ENCODE measurements at places on chromosomes 6 and 20.

GRCh38 chr6:37202788-37203491 lies 33.0 kb downstream of the PIM1 start:
- no peak for DNase-seq

DNA sequence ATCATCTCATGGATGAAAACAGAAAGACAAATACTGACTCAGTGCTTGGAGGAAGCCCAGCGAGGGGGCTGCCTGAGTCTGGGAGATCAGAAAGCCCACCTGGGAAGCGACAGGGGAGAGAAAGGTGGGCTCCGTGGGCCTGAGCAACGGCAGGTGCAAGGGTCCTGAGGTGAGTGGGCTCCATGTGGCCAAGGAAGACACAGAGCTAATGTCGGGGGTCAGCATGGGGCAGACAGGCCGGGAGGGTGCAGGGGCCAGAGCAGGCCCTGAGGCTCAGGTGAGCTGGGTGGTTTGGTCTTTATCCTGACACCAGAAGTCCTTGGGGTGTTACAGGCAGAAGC lies 18.8 kb downstream of the APCDD1L start:
- no peak for DNase-seq

DNA sequence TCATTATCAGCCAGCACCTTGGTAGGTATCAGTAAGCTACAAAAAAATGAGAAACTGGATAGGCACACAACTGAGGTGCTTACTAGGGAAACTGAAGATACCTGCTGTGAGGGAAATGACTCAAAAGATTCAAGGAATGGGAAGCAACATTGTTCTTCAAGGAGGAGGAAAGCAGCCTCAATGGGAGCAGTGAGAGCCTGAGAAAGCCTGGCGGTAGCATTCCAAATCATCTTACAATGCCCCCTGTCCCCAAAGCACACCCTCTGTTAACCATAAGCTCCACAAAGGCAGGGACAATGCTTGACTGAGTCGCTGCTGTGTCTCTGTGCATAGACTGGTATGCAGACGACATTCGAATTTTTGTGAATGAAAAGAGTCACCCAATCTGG lies 10.6 kb downstream of the PKHD1 start:
- DNase-seq = no peak

- no peak for DNase-seq
Measured at GRCh38 chr6:139778106-139778505, 403.7 kb upstream of the CITED2 start.

DNA sequence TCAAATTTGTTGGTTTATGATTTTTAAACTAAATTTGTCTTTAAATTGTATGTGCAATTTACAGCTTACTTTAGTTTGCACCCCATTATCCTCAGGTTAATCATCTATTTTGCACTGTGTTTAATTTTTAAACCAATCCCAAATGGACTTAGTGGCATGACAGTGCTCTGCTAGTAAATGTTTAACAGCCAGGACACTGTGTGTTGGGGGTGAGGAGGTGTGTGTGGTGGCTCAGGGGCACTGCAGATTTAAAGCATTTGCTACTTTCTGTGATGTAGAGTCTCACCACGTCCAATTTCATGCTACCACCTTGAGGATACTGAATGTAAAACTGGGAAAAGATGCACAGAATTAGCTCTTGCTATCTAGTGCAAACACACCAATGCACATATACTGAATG lies 225.7 kb downstream of the HAO1 start:
- DNase-seq = no peak

- no peak for DNase-seq
Measured at GRCh38 chr20:8858181-8858787, 210.6 kb upstream of the PLCB4 start.

DNA sequence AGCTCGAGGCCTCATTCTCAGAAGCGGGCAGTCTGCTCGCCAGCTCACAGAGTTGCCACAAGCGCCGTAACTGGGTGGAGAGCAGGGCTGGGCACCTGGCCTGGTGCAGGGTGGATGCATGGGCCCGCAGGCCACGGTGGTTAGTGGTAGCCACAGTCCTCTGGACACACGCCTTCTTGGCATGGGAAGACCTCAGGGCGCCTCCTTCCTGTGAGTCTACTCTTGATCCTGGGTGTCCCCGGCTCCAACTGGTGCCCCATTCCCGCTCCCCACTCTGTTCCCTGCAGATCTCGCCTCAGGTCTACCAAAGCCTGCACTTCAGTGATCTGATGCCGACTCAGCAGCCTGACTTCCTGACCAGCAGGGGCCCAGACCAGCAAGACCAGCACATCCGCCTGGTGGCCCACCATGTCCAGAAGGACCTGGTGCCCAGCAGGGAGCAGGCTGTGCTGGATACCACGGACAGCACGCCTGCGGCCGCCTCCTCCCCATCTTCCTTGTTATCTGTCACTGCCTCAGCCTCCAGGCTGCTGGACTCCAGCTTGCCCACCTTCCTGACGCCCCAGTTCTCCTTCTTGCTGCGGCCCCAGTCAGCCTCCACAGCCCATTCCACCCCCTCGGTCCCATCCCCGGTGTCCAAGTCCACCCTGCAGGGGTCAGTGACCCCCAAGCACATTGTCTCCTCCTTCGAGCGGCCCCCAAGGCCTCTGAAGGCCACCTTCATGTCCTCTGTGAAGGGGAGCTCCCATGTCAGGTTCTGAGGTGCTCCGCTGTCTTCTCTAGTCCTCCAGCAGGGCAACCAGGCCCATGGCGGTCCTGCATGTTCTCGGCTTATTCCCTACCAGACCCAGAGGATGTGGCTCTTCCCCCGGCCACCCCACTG lies 43.1 kb downstream of the SUN5 start:
- DNase-seq = no peak

DNA sequence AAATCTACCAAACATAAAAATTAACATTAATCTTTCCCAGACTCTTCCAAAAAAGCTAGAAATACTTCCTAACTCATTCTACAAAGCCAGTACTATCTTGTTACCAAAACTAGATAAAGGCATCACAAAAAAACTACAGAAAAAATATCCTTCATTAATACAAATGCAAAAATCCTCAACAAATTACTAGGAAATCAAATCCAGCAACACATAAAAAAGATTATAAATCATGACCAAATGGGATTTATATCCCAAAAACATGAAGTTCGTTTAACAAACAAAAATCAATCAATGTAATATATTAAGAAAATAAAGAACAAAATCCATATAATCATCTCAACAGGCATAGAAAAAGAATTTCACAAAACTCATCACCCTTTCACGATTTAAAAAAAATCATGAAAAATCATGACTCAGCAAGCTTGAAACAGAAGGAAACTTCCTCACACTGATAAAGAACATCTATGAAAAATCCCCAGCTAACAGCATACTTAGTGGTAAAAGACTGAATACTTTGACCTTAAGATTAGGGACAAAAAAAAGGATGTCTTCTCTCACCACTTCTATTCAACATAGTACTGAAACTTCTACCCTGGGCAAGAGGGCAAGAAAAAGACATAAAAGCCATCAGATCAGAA lies 43.2 kb downstream of the RANBP9 start:
- DNase-seq = no peak

DNA sequence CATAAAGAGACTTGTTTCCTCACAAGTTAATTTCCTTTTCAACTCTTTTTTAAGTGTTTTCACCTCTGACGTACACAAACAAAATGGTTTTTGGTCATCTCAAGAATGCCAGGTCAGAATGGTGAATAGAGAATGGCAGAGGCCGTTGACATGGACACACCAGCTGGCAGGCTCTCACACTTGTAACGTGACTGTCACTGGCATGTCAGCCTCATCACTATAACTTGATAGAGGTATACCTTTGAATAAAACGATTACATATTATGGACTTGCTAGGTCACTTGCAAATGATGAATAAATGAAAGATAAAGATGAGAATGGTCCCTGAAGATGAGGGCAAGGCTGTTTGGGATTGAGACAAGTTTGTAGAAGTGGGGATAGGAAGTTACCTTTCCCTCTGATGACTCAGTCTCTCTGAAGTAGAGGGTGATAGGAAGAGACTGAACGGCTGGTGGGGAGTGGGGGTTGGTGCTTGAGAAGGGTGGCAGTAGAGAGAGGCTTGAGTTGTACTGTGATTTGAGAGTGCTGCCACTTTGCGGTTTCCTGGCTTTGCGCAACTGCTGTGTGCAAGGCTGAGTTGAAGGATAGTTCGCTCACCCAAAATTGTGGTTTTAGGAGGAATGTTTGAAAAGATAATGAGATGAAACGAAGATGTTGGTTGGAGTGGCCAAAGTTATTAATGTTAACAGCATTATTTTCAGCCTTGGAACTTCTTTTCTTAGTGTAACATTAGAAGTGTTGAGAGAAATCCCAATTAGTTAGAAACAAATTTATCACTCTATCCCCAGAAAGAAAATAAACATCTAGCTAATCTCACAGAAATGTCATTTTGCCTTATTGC lies 30.3 kb downstream of the TBPL1 start:
- DNase-seq = peak; percentile 20

DNA sequence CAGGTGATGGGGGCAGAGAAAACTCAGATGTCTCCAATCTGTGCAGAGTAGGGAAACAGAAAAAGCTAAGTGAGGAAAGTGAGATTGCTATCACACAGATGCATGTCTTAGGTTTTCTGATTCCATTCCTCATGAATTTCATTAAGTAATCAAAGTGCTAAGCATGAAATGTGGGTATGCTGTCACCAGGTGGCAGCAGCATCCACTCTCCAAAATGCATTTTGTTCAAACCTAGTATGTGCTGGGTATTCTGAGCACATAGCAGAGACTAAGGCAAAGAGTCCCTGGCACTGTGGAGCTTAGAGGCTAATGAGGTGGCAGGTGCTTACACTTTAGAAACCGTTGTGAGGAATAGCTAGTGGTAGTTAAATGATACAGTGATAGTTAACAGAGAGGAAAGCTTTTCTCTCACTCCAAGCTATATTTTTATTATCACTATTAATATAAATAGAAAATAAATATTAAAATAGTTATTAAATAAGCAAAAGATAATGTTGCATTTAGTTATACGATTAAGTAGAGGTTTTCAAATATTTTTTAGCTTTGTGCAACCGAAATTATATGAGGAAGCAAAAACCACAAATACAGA lies 179.5 kb downstream of the CDH26 start:
- no peak for DNase-seq

DNA sequence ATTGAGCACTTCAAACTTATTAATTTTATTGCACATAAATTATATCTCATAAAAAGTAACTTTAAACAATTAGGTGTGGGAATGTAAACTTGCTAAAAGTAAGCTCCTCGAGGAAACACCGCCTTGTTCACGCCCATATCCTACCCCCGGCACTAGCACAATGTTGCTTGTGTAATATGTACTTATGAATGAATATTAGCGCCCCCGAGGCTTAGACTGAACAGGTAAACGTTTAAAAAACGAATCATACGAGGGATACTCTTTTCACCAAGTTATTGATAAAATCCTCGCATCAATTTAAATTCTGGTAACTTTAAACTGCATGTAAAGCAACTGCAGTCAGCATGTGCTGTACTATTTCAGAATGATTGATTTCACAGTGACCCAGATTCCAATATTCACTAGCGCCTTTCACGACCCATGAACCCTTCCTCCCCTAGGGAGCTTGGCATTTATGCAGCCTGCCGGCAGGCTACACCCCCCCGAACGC lies 637 bp downstream of the TFB1M start:
- no peak for DNase-seq

DNA sequence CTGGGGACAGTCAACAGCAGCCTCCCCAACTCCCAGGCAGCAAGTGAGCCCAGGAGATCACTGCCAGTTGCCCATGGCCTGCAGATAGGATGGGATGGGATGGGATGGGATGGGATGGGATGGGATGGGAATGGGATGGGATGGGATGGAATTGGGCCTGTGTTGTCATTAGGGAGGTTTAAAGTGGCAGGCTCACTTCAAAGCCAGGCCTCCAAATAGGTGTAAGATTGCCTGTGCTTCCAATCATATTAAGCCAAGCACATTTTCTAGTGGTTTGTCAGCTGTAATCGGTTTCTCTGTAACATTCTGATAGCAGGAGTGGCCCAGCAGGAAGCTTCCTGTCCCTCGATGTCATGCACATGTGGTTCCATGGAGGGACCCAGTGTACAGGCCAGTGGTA lies 82.7 kb upstream of the NXT1 start:
- no peak for DNase-seq

DNA sequence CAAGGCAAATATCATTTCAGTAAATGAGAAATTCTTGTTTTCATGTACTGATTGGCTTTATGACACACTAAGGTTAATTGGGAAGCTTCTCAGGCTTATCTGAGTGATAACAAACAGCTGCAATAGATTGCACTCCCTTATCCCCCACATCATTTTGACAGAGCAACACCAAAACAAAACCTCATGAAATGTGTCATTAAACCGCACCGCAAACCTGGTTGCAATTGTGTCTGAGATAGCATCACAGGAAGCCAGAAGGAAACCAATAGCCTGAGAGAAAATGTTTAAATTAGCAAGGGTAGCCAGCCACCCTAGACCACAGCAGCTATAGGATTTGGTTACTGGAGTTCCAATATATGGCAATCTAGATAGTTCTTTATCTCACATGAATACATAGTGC lies 31.6 kb upstream of the LAMA4 start:
- DNase-seq = peak; percentile 6

GRCh38 chr6:109441069-109441816 lies 719 bp downstream of the SMPD2 start:
- peak; percentile 37 for DNase-seq

DNA sequence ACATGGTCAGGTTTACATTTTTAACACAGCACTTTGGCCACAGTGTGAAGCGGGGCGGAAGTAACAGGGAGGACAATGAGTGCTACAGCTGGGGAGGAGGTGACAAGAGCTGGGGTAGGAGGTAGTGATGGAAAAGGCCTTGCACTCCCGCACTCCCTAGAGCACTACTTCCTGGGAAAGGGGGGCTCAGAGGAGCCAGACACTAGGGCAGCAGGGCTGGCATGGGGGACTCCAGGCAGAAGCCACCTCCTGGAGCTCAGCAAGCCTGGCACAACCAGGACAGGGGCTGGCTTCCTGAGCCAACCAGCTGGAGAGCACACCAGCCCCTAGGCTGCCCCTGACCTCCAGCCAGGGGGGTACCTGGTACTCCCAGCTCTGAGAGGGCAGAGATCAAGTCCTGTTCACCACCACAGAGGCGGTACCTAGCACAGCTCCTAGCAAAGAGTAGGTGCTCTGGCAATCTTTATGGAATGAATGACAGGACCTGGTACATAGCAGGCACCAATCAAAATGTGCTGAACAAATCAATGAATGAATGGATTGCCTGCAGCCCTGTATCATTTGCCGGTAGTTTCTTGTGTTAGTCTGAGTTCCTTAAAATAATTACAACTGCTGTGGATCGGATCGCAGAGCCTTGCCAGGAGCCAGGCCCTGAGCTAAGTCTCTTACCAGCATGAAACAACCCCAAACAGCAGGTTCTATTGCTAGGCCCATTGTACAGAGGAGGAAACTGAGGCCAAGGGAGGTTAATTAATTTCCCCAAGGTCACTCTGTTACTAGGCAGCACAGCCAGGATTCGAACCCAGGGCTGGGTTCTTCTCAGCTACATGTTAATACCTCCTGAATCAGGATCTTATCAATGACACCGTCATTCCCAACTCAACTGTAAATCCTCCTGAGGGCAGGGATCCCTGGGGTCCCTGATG lies 15.5 kb downstream of the NOL4L start:
- no peak for DNase-seq

DNA sequence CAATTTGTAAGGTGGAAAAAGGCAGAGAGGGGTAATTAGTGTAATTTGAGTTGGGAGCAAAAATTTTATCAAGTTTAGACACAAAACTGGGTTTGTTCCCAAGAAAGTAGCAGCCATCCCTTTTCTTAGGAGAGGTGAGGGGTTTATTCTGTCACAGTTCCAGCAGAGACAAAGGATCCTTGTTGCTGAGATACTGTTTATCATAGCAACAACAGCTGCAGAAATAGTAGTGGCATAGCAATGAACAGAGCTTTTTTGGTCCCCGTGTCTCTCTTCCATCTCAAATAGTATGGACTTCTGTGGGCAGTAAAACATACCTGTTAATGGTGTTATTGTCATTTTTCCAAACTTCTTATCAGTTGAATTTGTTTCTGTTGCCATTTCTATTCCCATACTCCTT lies 23.9 kb downstream of the ZKSCAN8 start:
- DNase-seq = no peak
